Epithelial cell of esophagus (primary cell): ENCODE measurements at places on chromosomes 16 and 17.

GRCh38 chr16:69848637-69849545 is 86.8 kb downstream of the WWP2 start:
- DNase-seq = peak; percentile 65

DNA sequence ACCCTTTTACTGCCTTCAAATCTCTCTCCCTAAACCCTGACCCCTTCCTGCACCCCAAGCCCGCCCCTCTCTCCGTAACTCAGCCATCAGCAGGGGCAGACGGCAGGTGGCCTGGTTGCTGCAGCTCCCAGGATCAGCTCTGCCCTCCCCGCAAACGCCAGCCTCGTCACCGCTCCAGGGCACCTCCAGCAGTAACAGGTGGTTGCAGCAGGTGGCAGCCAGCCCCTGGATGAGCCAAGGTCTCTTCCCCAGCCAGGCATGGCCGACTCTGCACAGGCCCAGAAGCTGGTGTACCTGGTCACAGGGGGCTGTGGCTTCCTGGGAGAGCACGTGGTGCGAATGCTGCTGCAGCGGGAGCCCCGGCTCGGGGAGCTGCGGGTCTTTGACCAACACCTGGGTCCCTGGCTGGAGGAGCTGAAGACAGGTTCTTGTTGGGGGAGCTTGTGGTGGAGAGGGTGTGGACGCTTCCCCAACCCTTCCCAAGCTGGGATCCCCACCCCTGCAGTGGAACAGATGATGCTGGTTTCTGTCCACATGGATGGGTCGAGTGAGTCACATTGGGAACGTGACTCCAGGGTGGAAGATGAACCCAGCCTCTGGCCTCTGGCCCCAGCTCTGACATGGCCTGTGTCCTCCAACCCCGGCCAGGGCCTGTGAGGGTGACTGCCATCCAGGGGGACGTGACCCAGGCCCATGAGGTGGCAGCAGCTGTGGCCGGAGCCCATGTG is 558 bp downstream of the HSD3B7 start:
- peak; percentile 73 for DNase-seq

- DNase-seq = no peak
Observed at GRCh38 chr17:64145375-64145750, 15.4 kb upstream of the ERN1 start.

- DNase-seq = no peak
Observed at GRCh38 chr17:42403150-42403549, 14.9 kb upstream of the STAT3 start.

- DNase-seq = no peak
Observed at GRCh38 chr17:42676424-42677011, at the start of gene PLEKHH3. Gene PLEKHH3, minus strand, starts transcription at chr17:42676994. Its CDS starts 431 bp downstream, at chr17:42676563.

GRCh38 chr16:48292452-48292851 is 45.1 kb upstream of the ABCC11 start:
- no peak for DNase-seq

DNA sequence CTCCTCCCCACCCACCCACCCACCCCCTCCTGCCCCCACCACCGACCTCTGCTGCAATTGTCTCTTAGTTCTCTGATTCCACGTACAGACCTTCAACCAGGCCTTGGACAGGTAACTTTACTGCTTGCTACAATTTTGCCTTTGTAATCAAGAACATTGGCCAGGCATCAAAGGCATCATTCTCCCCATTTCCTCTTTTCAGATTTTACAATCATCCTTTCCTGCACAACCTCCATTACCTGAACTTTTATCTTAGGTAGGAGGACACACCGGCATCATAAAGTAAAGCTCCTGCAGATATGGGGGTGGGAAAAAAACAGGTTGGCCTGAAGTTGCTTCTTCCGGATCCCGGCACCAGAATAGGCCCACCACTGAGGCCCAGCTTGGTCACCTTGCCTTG is 25.7 kb upstream of the SUPT4H1 start:
- no peak for DNase-seq

DNA sequence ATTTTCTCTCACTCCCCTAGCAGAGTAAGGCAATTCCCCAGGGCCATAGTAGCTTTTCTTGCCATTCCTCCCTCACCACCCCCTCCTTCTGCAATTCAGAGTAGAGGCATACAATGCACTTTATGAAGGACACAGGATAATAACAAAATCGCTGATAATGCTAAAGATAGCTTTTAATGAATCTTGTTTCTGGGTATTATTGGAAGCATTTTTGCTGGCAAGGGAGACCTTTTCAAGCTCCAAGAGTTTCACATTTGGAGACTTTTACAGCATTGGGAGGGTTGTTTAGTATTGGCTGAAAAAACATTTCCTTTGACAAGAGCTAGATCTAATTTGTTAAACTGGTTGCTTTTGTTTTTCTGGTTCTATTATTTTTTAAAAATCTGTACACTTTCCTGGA is 573.0 kb upstream of the C16orf82 start:
- no peak for DNase-seq
